ENCODE measurements at places on chromosomes 2 and 18.

DNA sequence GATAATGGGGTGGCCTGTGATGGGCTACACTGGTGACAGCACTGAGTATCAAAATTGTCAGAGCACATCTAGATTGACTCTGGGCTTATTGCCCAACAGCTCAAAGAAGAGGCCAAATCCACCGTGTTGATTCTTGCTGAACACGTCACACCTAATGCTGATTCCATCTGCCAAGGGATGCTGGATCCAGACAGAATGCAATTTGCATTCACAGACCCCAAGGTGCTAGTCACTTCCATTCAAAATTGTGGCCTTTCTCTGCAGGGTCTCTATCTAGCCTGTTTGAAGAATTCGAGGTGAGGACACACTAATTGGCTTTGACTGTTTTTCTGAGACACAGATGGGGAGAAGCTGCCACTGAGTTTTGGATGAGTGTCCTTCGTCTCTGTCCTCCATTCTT is 13.5 kb upstream of the GPR39 start:
- DNase-seq, result no peak

- DNase-seq, result no peak
Observed at GRCh38 chr2:121635371-121635770, 13.9 kb downstream of the CLASP1 start.

- DNase-seq, result no peak
Observed at GRCh38 chr2:50344509-50345106, 687.3 kb downstream of the NRXN1 start.

- DNase-seq, result no peak
Observed at GRCh38 chr2:27531983-27532382, 35.3 kb downstream of the GCKR start.

- DNase-seq, result no peak
Observed at GRCh38 chr2:104481341-104481740, 372.6 kb upstream of the POU3F3 start.

DNA sequence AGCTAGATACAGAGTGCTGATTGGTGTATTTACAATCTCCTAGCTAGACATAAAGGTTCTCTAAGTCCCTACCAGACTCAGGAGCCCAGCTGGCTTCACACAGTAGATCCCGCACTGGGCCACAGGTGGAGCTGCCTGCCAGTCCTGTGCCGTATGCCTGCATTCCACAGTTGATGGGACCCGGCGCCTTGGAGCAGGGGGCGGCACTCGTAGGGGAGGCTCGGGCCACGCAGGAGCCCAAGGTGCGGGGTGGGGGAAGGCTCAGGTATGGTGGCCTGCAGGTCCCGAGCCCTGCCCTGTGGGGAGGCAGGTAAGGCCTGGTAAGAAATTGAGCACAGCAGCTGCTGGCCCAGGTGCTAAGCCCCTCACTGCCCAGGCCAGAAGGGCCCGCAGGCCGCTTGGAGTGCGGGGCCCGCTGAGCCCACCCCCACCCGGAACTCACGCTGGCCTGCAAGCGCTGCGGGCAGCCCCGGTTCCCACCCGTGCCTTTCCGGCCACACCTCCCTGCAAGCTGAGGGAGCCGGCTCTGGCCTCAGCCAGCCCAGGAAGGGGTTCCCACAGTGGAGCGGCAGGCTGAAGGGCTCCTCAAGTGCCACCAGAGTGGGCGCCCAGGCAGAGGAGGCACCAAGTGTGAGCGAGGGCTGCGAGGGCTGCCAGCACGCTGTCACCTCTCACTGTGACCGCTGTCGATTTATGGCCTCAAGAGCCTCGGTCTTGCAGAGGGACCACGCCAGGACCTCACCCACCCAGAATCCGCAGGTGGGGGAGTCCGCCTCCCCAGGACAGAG is 76.5 kb downstream of the MEX3C start:
- DNase-seq, result no peak

DNA sequence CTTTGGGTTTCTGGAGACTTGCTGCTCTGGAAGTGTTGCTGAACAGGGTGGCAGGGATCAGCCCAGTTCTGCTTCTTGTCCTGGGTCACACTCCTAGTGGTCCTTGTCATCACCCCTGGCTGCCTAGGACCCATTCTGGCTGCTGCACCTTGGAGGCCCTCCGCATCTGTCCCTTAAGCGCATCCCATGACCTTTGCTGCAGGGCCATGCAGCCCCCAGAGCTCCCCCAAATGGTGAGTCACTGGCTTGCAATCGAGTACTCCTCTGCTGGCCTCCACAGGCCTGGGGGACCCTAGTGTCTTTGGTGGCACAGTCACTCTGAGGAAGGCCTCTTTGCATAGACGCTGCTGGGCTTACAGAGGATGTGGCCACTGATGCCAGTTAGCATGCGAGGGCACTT is 188.5 kb downstream of the ASB1 start:
- no peak for DNase-seq

GRCh38 chr18:48829443-48830149 is 121.2 kb downstream of the SMAD7 start:
- DNase-seq, result no peak

- DNase-seq, result no peak
Observed at GRCh38 chr2:150470435-150470834, 17.0 kb downstream of the RND3 start.

DNA sequence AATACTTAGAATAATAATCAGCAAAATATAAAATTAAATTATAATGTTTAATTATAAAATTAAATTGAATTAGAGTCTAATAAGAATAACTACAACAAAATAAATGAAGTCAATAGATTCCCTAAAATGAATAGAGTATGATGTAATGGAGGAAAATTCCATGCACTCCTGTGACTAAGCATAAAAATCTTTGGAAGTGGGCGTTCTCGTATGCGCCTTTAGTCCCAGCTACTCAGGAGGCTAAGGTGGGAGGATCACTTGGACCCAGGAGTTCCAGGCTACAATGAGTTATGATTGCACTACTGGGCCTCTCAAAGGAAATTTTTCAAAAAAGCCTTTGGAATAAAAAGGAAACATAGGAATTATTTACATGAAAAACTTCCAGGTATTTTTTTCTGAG is 955.4 kb upstream of the POU3F3 start:
- DNase-seq, result no peak

All from Right ventricle myocardium superior (tissue), 1 donor.